PC-3 (cell line): ENCODE measurements at places on chromosomes 2 and 18. TPM values are rescaled to one million over a fixed set of nuclear protein-coding genes. Genes with fewer than 3 reads are reported as not detected.

- H3K36me3 ChIP-seq: no peaks in the 10 kb centered on the region; the same call in 1 of the 2 replicates
- peaks cover 15% of the 10 kb centered on the region for H3K4me1 ChIP-seq
- H3K27me3 ChIP-seq: no peaks in the 10 kb centered on the region
- no peak for DNase-seq
- H3K27ac ChIP-seq: no peak overlapping the region
Observed at GRCh38 chr2:230231251-230231650, 5.7 kb downstream of the SP140 start.

- H3K4me3 ChIP-seq: no peak overlapping the region
- H3K27ac ChIP-seq: no peak overlapping the region
- no peak for DNase-seq
- H3K4me1 ChIP-seq: peaks cover 5% of the 10 kb centered on the region
Observed at GRCh38 chr2:171087547-171087946, 73.1 kb downstream of the TLK1 start.

DNA sequence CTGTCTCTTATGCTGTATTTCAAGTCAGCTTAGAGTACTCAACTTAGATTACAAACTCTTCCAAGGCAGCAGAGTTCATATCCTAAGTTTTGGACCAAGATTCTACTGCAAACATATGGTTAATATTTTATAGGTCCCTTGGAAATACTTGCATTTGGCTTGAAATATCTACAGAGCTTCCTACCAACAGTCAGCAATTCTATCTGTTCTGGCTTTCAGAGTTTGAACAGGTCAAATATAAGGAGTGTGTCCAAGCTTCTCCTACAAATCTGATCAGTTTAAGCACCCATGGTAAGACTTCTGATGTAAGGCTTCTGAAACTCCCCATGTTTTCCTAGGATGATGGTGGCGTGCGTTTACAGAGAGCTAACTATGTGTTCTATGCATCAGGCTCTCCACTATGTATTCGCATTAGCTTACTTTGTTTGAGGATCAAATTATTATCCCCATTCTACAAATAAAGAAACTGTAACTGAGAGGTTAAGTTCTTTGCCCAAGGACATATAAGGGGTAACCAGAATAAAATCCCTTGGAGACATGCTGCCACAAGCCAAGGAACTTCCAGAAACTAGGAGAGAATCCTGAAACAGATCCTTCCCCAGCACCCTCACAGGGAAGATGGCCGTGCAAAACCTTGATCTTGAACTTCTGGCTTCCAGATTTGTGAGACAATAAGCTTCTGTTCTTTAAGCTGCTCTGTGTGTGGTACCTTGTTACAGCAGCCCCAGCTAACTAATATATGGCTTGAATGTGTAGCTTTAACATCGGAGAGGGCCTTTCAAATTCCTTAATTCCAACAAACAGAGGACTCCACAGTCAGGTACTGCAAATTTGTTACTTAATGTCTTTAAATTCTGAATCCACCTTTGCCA, 55.1 kb downstream of the ATP8B1 start:
- no peaks in the 10 kb centered on the region for H3K27me3 ChIP-seq
- no peak for DNase-seq
- peak overlapping the region; percentile 40 for H3K27ac ChIP-seq
- peaks cover 45% of the 10 kb centered on the region for H3K4me1 ChIP-seq
- no peaks in the 10 kb centered on the region for H3K36me3 ChIP-seq
- H3K4me3 ChIP-seq: no peak overlapping the region

GRCh38 chr2:241417626-241418025, 61.5 kb downstream of the FARP2 start:
- no peak overlapping the region for H3K4me3 ChIP-seq
- no peak for DNase-seq
- peaks cover 37% of the 10 kb centered on the region for H3K36me3 ChIP-seq
- H3K27me3 ChIP-seq: no peaks in the 10 kb centered on the region
- peaks cover 2% of the 10 kb centered on the region; the same call in 1 of the 2 replicates for H3K4me1 ChIP-seq
- H3K27ac ChIP-seq: no peak overlapping the region

DNA sequence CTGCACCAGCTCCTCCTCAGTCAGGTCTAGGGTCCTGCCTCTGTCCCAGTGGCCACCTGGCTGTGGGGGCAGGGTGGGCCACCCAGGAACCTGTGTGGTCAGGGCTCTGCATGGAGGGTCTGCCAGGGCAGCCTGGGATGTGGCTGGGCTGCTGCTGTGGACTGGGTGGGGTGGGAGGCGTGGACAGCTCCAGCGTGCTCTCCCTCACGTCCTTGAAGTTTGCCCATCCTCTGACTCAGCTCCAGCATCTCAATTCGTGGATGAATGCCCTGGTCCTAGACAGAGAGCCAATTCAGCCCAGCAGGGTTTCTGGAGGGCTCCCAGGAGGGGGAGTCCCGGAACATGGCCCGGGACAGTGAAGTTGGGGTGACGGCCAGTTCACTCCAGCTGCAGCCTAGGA, 64.3 kb upstream of the EPAS1 start:
- peaks cover 18% of the 10 kb centered on the region for H3K4me1 ChIP-seq
- no peak overlapping the region for H3K4me3 ChIP-seq
- H3K27me3 ChIP-seq: no peaks in the 10 kb centered on the region
- H3K36me3 ChIP-seq: no peaks in the 10 kb centered on the region
- no peak overlapping the region for H3K27ac ChIP-seq

- no peak overlapping the region for H3K27ac ChIP-seq
- no peak overlapping the region for H3K4me3 ChIP-seq
- no peaks in the 10 kb centered on the region for H3K27me3 ChIP-seq
- no peaks in the 10 kb centered on the region for H3K4me1 ChIP-seq
- H3K36me3 ChIP-seq: peaks cover 2% of the 10 kb centered on the region; the same call in 1 of the 2 replicates
- peak; percentile 31 for DNase-seq
Observed at GRCh38 chr18:21851327-21851961, 110.9 kb downstream of the MIB1 start.

- no peak for DNase-seq
- no peaks in the 10 kb centered on the region for H3K27me3 ChIP-seq
- H3K4me1 ChIP-seq: no peaks in the 10 kb centered on the region
Observed at GRCh38 chr2:211344289-211344688, 787.9 kb downstream of the CPS1 start.

DNA sequence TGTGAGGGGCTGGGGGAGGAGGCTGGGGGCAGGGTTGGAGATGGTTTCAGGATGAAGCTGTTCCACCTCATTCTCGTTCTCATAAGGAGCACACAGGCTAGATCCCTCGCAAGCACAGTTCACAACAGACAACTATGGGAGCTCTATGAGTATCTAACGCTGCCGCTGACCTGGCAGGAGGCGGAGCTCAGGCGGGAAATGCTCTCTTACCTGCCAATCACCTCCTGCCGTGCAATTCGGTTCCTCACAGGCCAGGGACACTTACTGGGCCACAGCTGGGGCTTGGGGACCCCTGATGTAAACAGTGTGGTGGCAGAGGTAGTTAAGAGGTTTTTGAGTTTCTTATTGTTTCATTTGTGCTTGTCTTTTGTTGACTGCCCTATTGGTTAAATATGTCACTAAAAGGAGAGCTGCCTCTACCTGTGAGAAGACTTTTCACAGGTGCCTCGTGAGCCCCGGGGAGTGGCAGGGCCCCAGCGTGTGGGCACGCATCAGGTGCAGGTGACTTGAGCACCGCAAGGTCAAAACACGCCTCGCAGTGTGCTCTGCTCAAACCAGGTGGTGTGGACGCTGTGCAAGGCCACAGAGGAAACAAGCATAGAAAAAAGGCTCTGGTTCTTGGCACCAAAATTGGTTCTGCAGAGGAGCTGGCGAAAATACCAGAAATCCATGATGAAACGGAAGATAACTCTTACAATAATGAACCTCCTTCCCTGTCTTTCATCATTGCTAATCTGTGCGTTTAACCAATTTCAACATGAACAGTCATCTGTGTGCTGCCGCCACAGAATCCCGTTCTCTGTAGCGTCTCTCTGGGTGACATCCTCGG, 10.2 kb downstream of the MLPH start:
- peak overlapping the region; percentile 100 for H3K27ac ChIP-seq
- no peak for DNase-seq
- H3K4me3 ChIP-seq: no peak overlapping the region
- H3K4me1 ChIP-seq: peaks cover 41% of the 10 kb centered on the region

DNA sequence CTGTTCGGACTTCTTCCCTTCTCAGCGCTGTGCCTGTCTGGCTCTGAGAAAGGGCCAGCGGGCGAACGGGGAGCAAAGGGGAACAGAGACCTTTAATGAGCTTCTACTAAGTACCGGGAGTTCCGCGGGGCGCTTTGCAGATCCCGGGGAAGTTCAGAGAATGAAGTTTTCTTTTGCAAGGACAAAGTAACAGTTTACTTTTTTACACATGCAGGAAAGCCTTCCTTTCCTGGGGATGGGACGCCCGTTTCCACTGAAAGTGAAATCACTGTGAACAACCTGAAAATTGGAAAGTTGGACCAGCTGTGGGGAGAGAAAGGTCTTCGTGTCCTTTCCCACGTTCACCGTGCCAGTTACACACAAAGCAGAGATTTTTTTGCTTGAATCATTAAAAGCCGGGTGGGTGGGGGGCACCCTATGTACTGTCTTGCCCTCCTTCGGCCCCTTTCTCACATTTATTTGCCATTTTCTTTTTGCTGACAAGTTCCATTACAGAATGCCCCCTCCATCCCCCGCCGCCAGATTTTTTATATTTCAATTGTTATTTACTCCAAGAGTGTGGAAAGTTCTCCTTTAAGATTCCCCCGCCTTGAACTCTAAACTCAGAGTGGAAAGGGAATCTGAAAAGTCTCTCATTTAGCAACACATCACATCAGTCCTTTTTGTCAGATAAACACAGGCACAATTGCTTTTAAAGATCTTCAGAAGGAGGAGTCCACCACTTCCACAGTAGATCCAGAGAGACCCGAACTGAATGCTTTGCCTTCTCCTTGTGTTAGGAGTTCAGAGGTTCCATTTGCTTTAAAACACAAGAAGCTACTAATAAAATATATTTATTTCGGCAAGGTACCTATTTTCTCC, 1.1 kb upstream of the FN1 start:
- H3K36me3 ChIP-seq: peaks cover 9% of the 10 kb centered on the region; the same call in 1 of the 2 replicates
- peak; percentile 17 for DNase-seq
- peak overlapping the region; percentile 97 for H3K4me3 ChIP-seq

- no peak overlapping the region for H3K4me3 ChIP-seq
- DNase-seq: no peak
- H3K27me3 ChIP-seq: no peaks in the 10 kb centered on the region
Observed at GRCh38 chr2:186197955-186198354, 288.1 kb upstream of the ZC3H15 start.

DNA sequence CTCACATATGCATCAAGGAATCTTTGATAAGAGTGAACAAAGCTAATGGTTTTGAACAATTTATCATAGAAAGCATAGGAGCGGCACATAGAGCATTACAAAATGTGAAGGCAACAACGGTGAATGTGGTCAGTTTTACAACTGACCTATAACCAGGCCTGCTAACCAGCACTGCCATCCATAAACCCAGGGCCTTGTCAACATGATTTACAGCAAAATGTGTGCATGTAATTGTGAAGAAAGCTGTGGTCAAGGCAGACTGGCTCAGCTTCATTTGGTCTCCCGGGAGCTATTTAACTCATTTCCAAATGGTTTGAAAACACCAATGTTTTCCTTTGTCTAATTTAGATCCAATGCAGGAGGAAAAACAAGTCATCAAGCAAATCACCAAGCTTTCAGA, 119.8 kb downstream of the DHRS9 start:
- H3K36me3 ChIP-seq: no peaks in the 10 kb centered on the region
- H3K27me3 ChIP-seq: peaks cover 28% of the 10 kb centered on the region; the same call in 1 of the 2 replicates
- H3K4me1 ChIP-seq: 0 out of 2 replicates have a peak, but pooled peaks cover 6% of the 10 kb centered on the region
- no peak overlapping the region for H3K27ac ChIP-seq

GRCh38 chr2:170928036-170928823, 823 bp upstream of the GORASP2 start:
- H3K36me3 ChIP-seq: 0 out of 2 replicates have a peak, but pooled peaks cover 4% of the 10 kb centered on the region
- peak overlapping the region; percentile 19; the same call in 1 of the 2 replicates for H3K27ac ChIP-seq
- H3K27me3 ChIP-seq: no peaks in the 10 kb centered on the region
- peak overlapping the region; percentile 63 for H3K4me3 ChIP-seq

- H3K27me3 ChIP-seq: no peaks in the 10 kb centered on the region
- peak overlapping the region; percentile 74 for H3K27ac ChIP-seq
- H3K4me1 ChIP-seq: peaks cover 43% of the 10 kb centered on the region
- no peak overlapping the region; the same call in 1 of the 2 replicates for H3K4me3 ChIP-seq
- H3K36me3 ChIP-seq: no peaks in the 10 kb centered on the region
Observed at GRCh38 chr2:191895195-191895594, 48.3 kb upstream of the CAVIN2 start.

- H3K36me3 ChIP-seq: no peaks in the 10 kb centered on the region
- DNase-seq: peak; percentile 71
- H3K4me3 ChIP-seq: no peak overlapping the region
- H3K4me1 ChIP-seq: peaks cover 36% of the 10 kb centered on the region
- H3K27ac ChIP-seq: peak overlapping the region; percentile 30
- H3K27me3 ChIP-seq: no peaks in the 10 kb centered on the region
Observed at GRCh38 chr18:57854726-57855125, 51.6 kb upstream of the ATP8B1 start.

GRCh38 chr2:45232818-45233217, 223.6 kb upstream of the SIX2 start:
- H3K27me3 ChIP-seq: no peaks in the 10 kb centered on the region
- H3K4me3 ChIP-seq: no peak overlapping the region
- no peak overlapping the region for H3K27ac ChIP-seq
- no peak for DNase-seq

DNA sequence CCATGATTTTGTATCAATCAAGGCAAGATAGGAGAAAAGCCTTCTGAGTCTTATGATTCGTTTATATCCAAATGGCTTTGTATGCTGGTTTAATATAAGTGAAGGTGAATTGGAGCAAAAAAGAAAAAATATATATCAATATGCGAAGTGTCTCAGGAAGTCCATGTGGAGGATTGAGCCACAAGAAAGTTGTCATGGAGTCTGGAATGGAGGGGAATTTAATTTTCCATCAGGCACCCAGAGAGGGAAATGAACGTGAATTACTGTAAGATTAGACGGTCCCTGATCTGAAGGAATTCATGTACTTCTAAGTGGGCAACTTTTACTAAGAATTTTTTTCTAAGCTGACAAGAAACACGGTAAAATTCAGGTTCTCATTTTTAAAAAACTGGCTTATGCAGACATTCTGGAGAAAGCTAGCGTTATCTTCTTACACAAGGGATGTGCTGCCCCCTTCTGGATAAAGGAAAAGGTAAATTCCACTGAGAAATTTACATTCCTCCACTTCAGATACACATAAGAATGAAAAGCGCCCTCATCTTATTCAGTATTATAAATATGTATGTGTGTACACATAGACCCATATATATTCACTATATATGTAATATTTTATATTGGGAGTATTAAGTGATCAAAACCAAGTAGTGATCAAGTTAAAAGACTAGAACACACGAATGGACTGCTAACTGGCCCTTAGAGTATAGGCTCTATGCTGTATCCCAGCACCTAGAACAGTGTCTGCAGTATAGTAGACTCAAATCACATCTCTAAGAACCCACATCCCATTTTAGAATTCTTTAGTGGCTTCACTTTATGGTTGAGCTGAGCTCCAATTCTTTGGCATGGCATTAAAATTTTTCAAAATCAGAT, 289.0 kb upstream of the TFPI start:
- H3K36me3 ChIP-seq: no peaks in the 10 kb centered on the region
- no peak overlapping the region for H3K4me3 ChIP-seq
- H3K4me1 ChIP-seq: no peaks in the 10 kb centered on the region
- H3K27ac ChIP-seq: no peak overlapping the region

GRCh38 chr2:202014318-202014717, 19.3 kb upstream of the FZD7 start:
- no peak overlapping the region for H3K27ac ChIP-seq
- no peak overlapping the region for H3K4me3 ChIP-seq
- no peaks in the 10 kb centered on the region for H3K36me3 ChIP-seq

The CHST9 gene
- not detected in 2 replicates for total RNA-seq

The ICA1L gene
- total RNA-seq: 1.3 and 2.5 TPM in 2 replicates

The CACNB4 gene
- total RNA-seq: not detected in 2 replicates

The SLC19A3 gene
- total RNA-seq: 0.26 TPM in 1 of 2 replicates, not detected in the other

The DAW1 gene
- total RNA-seq: 1.0 and 1.5 TPM in 2 replicates

The CCDC141 gene
- 0.40 and 1.1 TPM in 2 replicates for total RNA-seq

The GKN2 gene
- 0.58 TPM in 1 of 2 replicates, not detected in the other for total RNA-seq

The OXER1 gene
- not detected in 2 replicates for total RNA-seq

The KATNAL2 gene
- total RNA-seq: 2.0 and 6.6 TPM in 2 replicates

The ANKAR gene
- total RNA-seq: 3.5 and 6.6 TPM in 2 replicates
